Activated CD4-positive, alpha-beta T cell treated with anti-CD3 and anti-CD28 coated beads, Interleukin-2, amount 50 U/mL, for 1 hour (primary cell): ENCODE measurements at places on chromosomes 1 and 21.

DNA sequence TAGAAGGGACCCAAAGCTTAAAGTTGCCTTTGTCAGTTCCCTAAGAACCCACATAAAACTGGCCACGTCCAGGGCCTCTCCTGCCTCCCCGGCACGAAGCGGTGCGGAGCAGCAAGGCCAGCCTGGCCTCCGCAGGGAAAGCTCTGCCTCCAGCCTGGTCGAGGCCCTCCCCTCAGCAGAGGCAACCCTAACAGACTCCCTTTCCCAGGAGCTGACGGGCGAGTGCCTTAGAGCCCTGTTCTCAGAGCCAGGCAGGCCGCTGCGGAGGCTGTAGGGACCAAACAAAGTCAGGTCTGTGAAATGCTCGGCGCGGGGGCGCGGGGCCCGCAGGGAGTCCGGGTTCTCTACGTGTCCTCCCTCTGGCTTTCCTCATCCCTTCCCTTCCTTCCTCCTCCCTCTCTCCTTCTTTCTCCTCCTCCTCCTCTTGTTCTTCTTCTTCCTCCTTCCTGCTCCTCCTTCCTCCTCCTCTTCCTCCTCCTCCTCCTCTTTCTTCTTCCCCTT lies 40.7 kb downstream of the RIPK4 start:
- DNase-seq, result no peak

DNA sequence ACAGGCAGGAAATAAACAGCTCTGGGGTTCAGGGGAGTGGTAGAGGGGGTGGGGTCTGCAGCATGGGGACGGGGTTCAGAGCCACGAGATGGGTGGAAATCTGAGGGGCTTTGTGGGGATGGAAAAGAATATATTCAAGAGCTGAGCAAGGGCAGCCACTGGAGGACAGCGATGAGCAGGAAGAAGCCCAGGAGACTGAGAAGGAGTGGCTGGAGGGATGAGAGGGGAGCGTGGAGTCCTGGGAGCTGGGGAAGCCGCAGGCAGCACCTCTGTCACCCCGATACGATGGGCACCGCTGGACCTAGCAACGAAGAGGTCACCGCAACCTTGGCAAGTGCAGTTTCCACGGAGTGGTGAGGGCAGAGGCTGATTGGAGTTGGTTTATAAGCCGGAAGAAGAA lies 10.0 kb upstream of the KCNAB2 start:
- no peak for DNase-seq

- no peak for DNase-seq
These were observed 168.8 kb upstream of the B3GALT2 start for GRCh38 chr1:193355178-193355577.

GRCh38 chr1:215109171-215109570 lies 26.6 kb downstream of the KCNK2 start:
- no peak for DNase-seq
